AML-193 (cell line): ENCODE measurements at places on chromosomes 7 and 10.

GRCh38 chr10:27504808-27505460 lies 830 bp downstream of the RAB18 start:
- no peak for DNase-seq

GRCh38 chr7:92834507-92835260 lies 1.7 kb downstream of the CDK6 start:
- no peak for DNase-seq

DNA sequence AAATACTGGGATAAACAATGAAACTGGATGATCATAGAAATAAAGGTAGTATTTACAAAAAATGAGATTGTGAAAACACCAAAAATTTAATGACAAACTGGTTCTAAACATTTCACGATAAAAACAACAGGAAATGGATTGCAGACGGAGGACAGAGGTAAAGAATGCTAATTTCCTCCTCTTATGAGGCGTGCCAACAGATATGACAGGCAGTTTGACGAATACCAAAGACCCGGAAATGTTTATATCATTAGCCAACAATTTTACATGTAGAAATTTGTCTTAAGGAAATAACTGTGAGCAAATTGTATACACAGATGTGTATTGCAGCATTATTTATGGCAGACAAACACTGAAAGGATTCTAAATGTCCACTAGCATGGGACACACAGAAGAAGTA lies 162.0 kb upstream of the MGMT start:
- no peak for DNase-seq

GRCh38 chr7:141231018-141231792 lies 157.3 kb downstream of the TMEM178B start:
- DNase-seq = no peak

- DNase-seq = no peak
Measured at GRCh38 chr10:95397747-95398146, 106.9 kb upstream of the PDLIM1 start.

GRCh38 chr7:75971961-75972763 lies 22.2 kb downstream of the TMEM120A start:
- peak; percentile 38 for DNase-seq

- DNase-seq = no peak
Measured at GRCh38 chr10:52066383-52066782, 247.7 kb upstream of the DKK1 start.

DNA sequence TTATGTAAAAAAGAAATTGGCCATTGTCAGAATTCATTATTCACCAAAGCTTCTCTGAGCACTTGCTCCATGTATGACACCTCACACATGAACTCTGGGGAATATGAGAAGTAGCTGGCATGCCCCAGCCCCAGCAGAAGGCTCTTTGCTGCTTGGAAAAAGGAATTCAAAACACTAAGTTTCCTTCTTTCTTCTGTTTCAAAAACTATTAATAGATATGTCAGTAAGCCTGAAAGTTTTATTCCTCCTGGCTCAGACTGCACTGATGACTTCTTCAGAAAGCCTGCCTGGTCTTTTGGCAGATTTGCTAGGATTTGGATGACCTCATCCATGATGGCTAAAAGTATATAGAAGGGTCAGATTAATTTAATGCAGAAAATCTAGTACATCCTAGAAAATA lies 511.0 kb downstream of the GFRA1 start:
- DNase-seq = no peak

DNA sequence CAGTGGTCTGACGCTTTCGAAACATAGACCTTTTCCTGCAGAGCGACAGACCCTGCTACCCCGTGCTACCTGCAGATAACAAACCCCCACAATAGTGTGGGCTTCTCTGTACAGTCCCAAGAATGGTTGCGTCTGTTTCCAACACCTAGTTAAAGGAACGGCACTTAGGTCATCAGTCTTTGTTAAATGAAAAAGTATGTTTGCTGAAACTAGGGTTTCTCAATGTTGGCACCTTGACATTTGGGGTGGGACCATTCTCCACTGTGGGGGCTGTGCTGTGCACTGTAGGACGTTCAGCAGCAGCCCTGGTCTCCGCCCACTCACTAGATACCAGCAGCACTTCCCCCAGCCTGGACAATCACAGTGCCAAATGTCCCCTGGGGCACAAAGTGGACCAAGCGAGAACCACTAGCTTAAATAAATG lies 13.7 kb downstream of the TECTB start:
- no peak for DNase-seq

DNA sequence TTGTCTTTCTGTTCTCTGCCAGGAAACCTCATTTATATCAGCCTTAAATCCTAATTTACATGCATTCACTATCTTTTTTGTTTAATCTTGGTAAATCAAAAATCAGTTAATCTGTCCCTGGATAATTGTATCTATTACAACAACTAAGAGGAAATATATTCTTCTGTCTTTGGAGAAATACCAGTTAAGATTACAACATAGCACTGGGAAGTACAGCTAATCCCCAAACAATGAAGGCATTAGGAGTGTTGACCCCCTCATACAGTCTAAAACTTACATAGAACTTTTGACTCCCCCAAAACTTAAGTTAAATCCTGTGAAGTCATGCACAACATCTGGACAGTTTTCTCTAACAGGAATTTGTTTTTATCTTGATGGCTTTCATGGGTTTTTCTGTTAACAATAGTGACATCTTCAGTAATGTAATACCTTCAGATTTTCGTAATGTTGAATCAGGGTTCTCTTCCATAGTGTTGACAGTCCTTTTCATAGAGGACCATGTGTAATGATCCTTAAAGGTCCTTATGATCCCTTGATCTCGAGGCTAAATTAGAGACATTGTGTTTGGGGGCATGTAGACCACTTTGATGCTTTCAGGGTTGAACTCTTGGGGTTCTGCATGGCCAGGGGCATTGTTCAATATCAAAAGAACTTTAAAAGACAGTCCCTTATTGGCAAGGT lies 24.1 kb upstream of the ABCC2 start:
- no peak for DNase-seq

DNA sequence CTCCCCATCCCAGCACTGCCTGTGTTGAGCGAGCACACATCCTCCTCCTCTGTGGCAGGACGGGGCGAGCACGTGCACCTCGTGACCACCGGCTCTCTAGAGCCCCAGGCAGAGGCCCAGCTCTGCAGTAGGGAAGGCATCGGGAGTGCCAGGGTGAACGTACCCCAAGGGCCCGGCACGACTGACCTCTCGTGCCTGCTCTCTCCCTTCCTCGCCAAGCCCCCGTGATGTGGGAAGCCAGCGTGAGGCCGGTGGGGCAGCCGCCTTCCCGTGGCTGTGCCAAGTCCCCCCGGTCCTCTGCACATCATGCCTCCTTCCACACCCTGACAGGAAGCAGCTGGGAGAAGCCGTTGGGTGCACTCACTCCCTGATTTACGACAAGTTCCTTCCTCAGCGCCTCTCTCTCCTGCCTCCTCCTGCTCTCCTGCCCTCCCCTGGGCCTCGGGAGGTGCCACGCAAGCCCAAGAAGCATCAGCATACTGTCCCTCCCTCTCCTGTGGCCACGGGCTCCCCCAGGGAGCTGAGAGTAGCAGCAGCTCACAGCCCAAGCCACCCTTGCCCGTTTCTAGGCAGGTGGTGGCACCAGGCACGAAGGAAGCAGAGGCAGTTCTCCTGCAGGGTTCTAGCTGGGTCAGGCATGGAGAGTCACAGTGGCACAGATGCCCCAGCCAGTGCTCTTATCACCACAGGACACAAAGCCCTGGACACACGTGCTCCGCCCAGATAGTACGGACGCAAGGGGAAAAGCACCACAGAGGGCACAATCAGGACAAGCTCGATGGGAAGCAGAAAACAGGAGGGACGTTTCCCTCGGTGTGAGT lies 47.0 kb downstream of the AMZ1 start:
- DNase-seq = peak; percentile 68
